ENCODE measurements at places on chromosomes 3 and 15.

DNA sequence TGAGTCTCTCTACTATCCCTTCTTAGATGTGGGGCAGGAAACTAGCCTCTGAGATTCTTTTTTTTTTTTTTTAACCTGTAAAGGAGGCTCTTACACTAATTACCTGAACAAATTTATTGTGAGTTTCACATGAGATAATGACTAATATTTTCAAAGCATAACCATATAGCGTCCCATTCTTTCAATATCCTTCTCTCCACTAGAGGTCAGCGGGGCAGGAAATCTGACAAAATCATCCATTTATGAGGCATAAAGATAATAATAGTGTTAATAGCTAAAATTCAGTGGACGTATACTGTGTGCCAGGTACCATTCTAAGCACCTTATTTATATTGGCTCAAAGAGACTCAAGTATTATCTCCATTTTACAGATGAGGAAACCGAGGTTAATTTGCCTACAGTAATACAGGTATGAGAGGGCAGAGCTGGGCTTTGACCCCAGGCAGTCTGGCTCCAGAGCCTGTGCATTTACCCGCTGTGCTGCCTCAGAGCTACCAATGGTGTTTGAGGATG, 16.3 kb upstream of the SMAD6 start:
- DNase-seq, result no peak

DNA sequence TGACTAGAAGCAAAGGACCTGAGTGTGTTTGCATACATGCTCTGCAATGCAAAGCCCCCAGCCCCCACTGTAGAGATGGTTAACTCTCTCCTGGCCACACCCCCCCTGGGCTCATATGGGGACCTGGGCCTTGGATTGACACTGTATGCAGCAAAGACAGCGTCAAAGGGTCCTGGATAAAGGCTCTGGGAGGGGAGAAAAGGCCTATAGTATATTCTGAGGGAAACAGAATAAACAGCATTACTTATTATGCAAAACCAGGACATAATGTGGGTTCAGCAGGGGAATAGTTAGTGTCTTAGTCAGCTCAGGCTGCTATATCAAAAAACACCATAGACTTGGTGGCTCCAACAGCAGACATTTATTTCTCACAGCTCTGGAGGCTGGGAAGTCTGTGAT, 158.7 kb downstream of the APBA2 start:
- no peak for DNase-seq

DNA sequence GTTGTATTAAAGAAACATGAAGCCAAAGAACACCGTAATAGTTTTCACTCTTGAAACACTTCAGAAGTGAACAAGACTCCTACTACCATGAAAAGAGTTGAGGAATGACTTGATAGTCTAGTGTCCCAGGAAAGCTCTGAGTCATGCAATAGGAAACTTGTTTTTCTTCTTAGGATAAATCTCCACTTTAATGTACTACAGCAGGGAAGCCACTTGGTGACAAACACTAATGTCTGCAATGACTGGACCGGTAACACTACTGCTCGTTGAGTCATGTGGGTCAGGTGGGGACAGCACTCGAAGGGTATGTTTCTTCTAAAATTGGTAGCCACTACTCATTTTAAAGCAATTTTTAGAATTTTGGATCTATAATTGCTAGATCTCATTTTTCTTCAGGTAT, 291.7 kb upstream of the CNTN3 start:
- no peak for DNase-seq

DNA sequence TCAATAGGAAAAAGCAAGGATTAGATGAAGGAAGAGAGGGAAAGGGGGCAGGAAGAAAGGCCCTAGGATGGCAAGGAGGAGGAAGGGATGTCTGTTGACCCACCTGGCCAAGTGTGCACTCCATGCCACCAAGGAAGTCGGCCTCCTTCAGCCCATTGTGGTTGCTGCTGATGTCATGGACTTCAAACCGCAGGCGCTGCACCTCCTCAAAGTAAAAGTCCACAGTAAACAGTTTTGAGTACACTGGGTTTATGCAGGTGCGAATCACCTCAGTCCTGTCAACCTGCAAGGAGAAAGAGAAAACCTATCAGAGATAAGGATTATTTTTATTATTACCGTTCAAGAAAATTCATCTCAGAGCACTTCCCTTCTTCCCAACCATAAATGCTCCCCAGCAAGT, 220.6 kb upstream of the MRPL3 start:
- DNase-seq, result no peak

GRCh38 chr3:175434561-175434960, 575.4 kb downstream of the NAALADL2 start:
- no peak for DNase-seq

GRCh38 chr3:50237754-50238548, 1.9 kb downstream of the GNAI2 start:
- peak; percentile 80 for DNase-seq

DNA sequence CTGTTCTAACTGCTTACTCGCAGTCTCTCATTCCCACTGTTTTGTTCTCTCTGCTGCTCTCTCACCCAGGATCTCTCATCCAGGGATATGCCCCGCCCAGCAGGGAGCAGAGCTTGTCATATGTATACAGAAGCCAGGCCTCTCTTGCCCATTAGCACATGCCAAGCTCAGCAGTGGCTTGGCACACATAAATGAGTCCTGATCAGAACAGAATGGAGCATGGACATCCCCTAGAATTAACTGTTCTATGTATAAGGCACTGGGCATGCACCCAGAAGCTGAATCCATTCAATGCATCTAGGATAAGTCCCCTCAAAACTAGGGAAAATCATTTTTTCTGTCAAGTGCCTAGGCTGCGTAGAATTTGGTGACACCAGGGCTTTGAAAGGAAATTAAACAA, 61.6 kb downstream of the IGSF11 start:
- DNase-seq, result no peak

DNA sequence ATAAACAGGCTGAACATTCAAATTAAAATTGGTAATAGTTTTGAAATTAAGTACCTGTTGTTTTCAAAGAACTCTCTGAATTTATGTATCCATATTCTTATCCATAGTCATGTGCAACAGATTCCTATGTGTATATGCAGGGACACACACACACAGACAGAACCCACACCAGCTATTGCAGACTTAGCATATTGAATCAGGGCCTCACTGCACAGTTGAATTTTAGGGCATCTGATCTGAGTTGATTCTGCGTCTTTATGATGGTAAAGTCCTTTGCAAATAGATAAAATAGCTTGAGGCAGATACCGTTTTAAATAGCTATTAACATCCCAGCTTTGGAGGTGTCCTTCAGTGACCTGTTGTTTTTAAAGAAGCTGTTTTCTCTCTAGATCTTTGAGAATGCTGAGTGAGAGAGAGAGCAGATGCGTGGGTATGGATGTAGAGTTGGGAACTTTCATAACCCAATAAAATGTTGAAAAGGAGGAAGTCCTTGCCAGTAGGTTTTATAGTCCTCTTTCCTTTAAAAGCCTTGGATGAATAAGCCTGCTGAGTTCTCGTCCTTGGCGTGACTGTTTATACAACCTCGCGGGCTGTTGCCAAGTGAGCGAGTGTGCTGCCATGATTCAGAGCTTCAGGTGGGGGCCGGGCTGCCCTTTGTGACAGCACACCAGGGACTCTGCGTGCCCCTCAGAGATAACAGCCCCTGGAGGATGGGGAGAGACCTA, 18.3 kb downstream of the MYZAP start:
- no peak for DNase-seq

DNA sequence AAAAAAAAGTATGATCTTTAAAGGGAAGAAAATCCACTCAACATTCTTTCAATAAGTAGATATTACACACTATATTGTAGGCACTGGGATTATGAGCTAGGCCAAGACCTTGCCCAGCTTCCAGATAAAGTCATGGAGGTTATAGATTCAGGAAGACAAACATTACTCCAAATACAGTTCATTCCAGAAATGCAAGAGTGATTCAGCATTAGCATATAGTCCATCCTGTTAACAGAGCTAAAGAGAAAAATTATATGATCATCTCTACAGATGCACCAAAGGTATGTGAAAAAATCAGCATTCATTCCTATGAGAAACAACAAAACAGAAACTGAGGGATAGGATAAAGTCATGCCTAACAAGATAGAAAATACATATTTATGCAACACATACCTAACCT, 42.1 kb upstream of the NSMCE3 start:
- DNase-seq, result no peak

DNA sequence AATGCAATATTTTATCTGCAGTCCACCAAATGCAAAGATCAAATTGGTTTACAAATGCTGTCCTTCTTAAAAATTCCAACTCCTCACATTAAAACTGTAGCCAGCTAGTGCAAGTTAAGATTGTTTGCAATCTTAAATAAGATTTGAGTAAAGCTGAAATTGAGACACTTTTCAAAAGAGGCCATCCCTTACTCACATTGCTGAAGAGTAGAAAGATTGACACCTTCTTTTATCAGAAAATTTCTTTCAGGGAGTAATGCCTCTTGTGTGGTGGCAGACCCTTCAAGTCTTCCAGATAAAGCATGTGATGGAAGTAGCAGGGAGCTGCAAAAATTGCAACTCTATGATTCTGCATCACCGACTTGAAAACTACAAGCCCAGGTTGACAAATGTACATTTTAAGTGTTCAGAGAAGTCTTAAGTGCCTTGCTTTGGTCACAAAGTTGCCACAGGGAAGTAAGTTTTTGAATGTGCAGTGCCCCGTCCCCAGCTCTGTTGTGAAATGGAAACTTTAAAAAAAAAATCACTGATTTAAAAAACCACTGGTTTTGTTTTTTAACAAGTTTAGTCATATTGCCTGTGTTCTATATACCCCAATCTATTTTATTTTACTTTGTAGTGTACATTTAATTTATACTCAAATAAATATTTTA, 12.6 kb downstream of the CD86 start:
- DNase-seq, result no peak

DNA sequence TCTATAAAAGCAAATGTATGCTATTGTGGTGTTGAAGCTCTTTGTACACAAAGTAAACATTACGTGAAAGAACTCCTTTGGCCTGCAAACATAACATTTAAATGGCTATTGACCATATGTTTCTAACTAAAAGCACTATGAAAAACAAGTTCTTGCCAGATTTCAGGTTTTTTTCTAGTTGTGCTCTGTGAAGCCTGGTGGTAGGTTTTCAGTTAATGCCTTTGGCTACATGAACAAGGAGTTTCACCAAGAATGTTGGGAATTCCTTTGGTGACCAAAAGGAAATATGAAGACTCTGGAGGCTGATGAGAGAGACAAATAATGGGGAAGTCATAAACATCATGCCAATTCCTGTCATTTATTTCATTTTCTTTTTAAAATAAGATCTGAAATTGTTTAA, 66.0 kb downstream of the RBMS3 start:
- no peak for DNase-seq

- DNase-seq, result no peak
These were observed 11.9 kb downstream of the GPR176 start for GRCh38 chr15:39908186-39908585.

DNA sequence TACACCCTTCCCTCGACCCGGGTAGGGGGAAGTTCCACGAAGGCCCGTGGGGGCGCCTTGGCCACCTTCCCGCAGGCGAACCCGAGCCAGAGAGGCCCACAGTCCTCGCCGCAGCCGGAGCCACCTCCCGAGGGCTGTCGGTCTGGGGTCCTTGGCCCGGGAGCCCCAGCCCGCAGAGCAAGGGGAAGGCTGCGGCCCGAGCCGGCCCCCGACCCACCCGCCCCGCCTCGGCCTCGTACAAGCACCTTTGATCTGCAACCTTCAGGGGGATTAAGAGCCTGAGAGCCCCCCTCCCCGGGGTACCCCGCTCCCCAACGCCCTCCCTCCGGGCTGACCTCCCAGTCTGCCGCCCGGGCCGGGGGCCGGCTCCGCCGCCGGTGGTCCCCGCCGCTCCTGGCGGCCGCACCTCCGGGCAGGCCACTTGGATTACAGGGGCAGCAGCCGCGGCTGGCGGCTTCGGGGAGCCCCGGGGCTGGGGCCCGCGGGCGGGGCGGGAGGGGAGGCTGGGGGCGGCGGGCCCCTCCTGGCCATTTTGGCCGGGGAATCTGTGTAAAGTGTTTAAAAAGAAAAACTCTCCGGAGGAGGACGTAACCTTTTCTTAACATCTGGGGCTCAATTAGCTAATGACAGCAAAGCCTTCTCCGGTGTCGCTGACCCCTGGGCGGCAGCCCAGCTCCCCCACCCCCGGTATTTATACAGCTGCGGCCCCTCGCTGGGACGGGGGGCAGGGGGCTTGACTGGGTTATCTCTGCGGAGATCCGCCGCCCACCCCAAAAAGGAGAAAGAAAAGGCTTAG, 40.2 kb downstream of the EPHB3 start:
- DNase-seq, result no peak

GRCh38 chr3:190017521-190018288, 103.0 kb downstream of the P3H2 start:
- DNase-seq, result no peak

DNA sequence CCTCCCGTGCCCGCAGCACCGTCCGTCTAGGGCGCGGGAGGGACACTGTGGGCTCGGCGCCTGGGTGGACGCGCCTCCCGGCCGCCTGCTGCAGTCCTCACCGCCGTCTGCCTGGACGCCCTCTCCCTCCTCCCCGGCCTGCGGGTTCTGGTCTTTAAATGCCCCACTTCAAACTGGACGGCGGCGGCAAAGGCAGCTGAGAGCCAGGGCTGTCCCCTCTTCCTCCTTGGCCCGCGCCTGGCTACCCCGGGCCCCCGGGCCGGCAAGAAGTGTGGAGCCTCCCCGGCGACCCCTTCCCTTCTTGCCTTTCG, 426 bp downstream of the CBLB start:
- DNase-seq, result no peak

GRCh38 chr3:61571516-61572336, 10.4 kb downstream of the PTPRG start:
- no peak for DNase-seq

DNA sequence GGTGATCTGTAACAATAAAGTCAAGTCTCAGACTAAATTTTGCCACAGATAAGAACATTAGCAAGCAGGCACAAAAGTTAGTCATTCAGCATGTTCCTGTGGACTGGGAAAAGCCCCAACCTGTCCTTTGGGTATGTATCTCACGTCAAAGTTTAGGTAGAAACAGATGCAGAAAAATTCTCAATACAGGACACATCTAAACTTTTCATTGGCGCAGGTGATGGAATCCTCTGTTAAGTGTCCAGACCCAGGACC, 120.6 kb downstream of the ATG7 start:
- no peak for DNase-seq

GRCh38 chr15:34994925-34995324, 6.8 kb upstream of the ZNF770 start:
- DNase-seq, result no peak

DNA sequence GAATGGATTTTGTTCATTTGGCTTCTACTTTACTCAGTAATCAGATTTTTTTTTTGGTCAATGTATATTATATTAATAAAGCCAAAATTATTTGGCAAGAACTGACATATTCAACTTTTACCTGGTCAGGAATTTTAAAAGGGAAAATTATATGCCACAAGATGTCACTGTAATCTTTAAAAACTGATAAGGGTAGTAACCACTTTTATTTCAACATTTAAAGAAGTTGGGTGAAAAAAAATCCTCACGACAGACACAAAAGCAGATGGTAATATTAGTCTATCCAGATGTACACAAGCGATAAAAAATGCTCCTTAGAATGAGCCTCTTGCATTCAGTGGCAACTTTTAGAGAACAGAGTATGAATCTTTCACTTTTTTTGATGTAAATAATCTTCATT, 101.9 kb downstream of the SERPINI1 start:
- DNase-seq, result no peak

- DNase-seq, result no peak
These were observed 12.5 kb downstream of the MAPK6 start for GRCh38 chr15:52031556-52031955.

- DNase-seq, result no peak
These were observed 272.2 kb upstream of the CFAP20DC start for GRCh38 chr3:59321881-59322540.

- no peak for DNase-seq
These were observed 89.5 kb downstream of the CTNNB1 start for GRCh38 chr3:41288785-41289184.

Measured in effector CD4-positive, alpha-beta T cell (primary cell).